ENCODE measurements at places on chromosomes 7 and 10.

DNA sequence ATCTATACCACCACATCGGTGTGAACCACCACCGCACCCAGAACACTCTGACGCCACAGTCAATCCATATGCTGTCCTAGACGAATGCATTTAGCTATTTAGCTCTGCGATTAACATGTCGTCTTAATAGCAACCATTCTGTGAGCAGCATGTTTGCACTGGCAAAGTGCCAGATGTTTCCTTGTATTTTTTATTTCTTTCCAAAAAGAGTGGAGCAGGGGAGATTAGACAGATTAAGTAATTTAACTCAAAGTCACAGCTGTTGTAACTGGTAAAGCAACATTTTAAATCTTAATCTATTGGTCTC is 57.0 kb upstream of the ARL4A start:
- no peak for DNase-seq

- DNase-seq = peak; percentile 13
Observed at GRCh38 chr7:107661081-107661864, 645 bp downstream of the SLC26A4 start.

GRCh38 chr7:65980478-65981250 is 1.3 kb downstream of the GUSB start:
- DNase-seq = peak; percentile 72

DNA sequence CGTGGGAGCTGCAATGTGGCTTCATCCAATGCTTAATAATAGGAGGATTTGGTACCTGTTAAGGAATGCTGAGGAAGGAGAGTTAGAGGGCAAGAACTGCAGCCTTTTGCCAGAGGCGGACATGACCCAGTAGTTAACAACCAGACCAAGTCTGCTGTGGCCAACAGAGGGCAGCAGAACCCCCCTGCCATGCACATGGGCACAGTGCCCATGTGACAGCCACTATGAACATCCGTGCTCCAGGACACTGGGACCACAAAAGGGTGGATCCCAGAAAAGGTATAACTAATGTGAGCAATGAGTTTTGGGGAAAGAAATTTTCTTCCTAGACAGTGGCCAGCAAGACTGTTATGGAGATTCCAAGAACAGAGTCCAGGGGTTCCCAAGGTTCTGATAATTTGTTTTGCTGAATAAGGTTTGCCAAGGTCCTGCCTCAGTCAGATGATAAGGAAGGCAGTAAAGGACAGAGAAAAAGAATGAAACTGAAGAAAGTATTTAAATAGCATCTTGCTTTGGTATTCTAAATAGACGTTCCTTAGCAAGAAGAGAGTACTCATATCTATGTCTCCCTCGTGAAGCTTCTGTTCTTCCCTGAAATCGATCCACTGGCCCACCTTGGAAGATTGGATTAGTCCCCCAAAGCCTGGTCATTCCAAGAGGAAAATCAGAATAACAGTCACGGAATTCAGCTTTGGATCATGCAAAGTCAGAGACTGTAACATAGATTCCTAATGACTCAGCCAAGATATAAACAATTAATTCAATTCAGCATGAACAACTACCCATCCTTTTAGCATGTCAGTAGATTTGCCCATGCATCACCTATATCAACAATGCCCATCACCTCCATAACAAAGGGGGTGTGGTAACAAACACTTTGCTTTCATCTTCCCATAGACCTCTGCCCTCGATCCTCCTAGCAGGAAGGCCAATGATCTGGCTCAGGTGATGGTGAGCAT is 56.0 kb downstream of the LGI1 start:
- DNase-seq = peak; percentile 42

DNA sequence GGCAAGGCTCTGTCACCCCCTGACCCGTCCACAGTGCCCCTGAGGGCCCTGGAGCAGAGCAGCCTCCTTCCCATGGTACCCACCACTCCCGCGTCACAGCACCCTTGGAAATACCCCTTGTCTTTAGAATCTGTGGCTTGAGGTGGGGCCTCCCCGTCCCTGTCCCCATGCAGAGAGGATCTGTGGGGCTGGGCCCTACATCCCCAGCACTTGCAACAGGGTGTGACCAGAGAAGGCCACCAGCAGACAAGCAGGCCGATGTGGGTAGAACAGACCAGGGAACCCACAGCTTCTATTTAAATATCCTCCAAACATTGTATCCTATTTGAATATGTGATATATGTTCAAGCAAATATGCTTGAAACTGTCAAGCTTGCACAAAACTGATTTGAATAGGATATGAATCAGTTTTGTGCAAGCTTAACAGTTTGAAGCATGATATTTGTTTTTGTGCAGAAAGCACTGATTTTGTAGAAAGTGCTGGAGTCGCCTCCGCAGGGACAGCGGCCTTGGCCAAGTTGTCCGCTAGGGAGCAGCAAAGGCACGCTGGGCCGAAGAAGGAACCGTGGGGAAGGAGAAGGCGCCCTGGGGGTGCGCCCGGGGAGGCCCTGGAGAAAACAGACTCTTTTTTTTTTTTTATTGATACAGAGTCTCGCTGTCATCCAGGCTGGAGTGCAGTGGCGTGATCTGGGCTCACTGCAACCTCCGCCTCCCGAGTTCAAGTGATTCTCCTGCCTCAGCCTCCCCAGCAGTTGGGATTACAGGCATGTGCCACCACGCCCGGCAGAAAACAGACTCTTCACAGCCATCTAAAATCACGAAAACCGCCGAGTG is 2.2 kb downstream of the CFAP46 start:
- DNase-seq = peak; percentile 44

- DNase-seq = no peak
Observed at GRCh38 chr7:28700096-28700495, 258.0 kb downstream of the TRIL start.

GRCh38 chr10:84200537-84201243 is 6.4 kb downstream of the CDHR1 start:
- DNase-seq = no peak

DNA sequence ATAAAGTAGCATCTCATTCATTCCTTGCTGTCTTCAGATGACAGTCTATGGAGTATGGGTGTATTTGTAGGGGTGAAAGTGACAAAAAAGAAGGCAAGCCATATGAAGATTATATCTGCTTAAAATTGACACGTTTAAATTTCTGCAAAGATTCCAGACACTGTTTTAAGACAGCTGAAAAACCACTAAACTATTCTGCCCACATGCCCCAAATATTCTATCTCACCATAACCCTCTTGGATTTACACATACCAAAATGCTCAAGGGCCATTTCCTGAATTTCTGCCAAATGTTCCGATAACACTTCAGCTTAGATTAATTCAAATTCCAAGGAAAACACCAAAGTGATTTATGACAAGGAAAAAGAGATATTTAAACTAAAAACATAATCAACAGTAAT is 99.9 kb upstream of the IL6 start:
- DNase-seq = no peak

DNA sequence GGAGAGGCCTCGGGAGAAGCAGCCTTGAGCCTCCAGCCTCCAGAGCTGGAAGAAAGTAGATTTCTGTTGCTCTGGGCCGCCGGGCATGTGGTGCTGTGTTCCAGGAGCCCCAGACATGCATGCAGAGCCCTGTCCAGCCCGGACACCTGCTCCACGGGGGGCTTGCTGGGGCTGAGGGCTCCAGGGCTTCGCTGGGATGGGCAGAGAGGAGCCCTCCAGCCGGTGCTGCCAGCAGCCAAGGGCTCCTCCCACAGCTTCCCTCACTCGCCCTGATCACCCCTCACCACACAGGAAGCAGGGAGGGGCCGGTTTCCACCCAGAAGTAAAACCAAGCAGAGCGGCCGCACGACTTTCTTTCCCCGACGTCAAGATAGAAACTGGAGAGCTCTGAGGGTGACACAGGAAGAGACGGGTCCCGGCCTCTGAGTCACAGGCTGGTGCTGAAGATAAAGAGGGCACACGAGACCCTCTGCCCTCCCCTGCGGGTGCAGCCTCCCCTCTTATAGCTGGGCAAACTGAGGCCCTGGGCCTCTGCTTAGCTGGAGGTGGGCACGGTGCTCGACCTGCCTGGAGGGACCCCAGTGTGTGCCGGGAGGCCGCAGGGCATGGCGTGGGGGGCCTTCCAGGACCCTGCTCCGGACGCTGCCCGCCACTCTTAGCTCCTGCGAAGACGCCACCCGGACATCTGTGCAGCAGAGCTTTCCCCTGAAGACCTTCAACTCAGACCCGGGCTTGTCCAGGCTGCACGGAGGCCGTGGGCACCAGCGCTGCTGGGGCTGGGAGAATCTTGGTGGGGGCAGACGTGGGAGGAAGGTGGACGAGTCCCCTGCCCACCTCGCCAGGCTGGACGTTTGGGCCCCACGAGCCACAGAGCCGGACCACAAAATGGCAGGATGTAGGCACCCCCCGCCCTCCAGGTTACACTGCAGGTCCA is 31.1 kb downstream of the ADAP1 start:
- DNase-seq = peak; percentile 16

DNA sequence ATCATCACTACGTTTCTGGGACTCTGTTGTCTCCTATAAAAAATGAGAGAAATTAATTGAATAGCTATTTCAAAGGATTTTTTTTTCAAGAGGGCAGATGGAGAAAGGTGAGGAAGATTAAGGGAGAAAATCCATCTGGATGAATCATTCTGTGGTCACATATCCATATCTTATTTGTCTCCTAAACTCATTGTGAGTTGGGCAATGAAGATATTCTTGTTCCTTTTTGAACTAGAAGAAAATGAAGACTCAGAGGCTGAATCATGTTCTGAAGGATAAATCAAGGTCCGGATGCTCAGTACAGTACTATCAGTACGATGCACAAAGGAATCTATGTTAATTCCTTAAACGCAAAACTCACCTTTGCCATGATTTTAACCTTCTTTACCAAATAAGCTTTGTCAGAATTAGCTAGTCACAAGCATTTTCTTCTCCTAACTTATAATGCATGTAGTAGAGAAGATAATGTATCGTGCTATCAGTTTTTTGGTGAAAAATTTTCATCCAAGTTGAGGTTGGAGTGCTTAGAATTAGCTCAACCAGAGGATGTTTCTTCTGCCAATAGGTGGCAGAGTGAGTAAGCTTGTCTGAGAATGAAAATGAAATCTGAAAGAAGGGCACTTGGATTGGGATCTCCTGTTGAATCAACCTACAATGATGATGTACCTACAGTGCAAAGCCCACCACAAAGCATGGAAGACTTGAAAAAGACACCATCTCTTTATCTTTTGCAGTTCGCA is 446.9 kb downstream of the KIF20B start:
- DNase-seq = peak; percentile 26

- DNase-seq = peak; percentile 38
Observed at GRCh38 chr10:119687192-119688032, 36.2 kb downstream of the BAG3 start.

DNA sequence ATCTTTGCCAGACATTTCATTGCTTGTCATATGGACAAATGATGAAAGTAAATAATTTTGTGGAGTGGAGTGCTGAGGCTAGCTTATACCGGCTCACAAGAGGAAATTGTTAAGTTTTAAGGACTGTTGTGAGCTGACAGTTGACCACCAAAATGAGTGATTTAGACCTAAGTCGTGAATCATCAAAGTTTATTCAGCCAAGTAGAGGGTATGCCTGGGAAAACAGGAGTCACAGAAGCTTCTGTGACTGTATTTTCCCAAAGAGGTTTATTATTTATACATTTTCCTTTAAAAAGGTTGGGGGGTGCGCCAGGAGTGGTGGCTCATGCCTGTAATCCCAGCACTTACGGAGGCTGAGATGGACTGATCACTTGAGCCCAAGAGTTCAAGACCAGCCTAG is 21.8 kb downstream of the MRPS24 start:
- DNase-seq = no peak

GRCh38 chr7:154578336-154578735 is 424.6 kb downstream of the PAXIP1 start:
- DNase-seq = no peak

DNA sequence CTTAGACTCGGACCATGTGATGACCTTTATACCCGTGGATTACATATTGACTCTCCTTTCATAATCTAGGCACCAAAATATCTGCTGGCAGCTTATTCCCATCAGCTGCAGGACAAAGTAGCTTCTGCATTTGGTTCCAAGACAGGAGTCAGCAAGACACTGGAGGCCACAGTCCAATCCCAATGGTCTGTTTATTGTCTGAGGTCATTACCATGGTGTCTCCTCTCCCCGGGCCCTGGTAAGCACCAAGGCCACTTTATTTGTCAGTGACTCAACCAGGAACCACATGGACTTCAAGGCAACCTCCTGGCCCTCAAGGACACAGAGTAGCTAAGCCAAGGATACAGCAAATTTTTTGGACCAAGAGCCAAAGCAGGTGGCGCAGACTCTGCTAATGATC is 36.1 kb downstream of the KCNMA1 start:
- no peak for DNase-seq

- peak; percentile 31 for DNase-seq
Observed at GRCh38 chr7:111384065-111384891, 178.0 kb downstream of the IMMP2L start.

DNA sequence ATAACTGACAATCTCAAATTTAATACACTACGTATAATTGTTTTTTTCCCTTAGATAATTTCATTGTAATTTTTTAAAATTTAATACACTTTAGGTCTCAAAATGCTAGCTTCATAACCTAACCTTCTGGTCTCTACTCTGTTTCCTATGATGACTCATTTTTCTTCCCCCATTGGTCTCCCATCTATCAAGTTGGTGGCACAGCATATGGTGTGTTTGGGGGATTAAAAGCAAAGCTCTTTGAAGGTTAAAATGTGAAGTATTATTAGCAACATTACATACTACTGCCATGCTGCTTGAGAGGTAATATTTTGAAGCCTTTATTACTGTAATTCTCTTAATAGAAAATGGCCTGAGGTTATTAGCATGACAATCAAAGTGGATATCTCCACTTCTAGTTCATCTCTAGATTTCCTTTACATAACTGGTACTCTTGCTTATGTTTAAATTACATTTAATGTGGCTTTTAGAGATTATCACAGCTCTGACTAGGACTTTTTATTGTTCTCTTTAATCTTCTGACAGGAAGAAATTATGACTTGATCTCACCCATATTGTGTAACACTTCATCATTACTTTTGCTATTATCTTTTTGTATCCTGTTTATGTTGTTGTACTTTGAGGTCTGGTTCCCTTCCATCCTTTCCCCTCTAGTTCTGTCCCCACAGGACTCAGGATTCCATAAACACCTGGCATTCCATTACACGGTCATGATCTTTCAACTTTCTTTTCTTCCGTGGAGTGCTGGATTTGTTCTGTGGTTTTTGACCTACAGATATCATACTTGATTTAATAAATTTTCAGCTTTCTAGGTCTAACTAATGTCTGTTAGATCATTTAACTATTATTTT is 185.1 kb downstream of the SEMA3D start:
- no peak for DNase-seq

GRCh38 chr7:120398284-120399000 is 125.5 kb downstream of the KCND2 start:
- DNase-seq = no peak

DNA sequence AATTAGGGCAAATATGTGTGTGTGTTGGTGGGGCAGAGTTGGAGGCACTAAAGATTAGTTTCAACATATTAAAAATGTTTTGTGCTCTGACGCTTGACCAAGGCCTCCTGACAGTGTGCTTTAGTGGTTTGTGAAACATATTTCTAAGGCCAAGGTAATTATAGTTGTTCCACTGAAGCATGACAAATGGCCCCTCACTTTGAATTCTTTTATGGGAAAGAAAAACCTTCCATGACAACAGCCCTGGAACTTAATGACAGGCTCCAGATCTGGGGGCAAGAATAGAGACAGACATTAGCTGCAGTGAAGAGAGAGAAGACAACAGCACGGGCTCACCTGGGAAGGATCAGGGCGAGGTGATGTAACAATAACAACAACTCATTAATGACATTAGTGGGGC is 155.8 kb downstream of the CHN2 start:
- DNase-seq = no peak
